ENCODE measurements at places on chromosomes 7 and 10.

- no peak for DNase-seq
These were observed 6.3 kb downstream of the HOXA4 start for GRCh38 chr7:27124096-27124901.

- DNase-seq: no peak
These were observed 56.8 kb downstream of the SDHAF3 start for GRCh38 chr7:97174303-97174702.

- DNase-seq: peak; percentile 35
These were observed 7.9 kb downstream of the MTURN start for GRCh38 chr7:30142710-30143109.

DNA sequence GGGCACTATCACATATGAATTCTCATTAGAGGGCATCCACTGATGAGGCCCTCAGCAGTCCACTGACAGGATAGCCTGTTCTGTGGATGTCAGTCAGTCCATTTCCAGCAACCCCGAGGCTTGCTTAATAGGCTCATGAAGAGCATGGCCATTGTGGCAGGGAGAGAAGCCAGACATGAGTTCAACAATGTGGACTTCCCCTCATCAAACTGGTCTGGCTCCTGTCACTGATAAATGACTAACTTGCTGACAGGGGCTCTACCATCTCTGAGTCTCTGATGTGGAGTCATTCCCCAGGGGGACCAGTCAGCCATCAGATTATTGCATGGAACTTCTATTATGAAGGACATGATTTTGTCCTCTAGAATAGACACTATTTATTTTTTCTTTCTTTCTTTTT, 19.8 kb upstream of the TRIL start:
- DNase-seq: no peak

DNA sequence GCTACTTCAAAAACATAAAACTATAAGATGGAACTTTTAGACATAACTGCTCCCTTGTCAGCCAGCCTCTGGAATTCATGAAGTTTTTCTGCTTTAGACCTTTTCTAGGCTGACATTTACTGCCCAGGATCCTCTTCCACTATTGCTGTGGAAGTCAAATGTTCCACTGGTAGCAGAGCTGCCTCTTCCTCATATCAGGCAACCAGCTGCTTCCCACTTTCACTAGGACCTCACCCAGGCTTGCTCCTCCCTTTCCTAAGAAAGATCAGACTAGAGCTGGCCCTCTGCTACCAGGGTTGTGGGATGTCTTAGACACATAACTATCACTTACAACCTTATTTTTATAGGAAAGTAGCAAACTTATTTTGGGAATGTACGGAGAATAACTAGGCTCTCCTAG, 121.5 kb downstream of the CTTNBP2 start:
- DNase-seq: no peak

DNA sequence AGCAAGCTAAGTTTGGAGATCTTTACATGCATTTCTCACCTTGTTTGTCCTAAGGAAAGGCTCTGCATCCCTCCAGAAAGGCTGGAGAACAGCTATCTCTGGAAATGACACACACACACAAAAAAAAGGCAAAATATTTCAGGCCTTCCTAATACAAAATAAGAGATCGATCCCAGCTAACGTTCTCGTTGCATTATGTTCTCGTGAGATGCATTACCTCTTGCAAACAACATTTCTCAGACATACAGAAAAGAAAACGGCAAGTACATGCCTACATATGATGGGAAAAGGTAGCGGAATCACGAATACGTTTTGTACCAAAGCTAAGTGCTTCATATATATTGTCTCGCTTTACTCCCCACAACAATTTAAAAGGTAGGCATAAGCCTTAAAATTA, 488 bp downstream of the MTERF1 start:
- DNase-seq: no peak

GRCh38 chr7:75650681-75651080, 88.1 kb downstream of the HIP1 start:
- no peak for DNase-seq

DNA sequence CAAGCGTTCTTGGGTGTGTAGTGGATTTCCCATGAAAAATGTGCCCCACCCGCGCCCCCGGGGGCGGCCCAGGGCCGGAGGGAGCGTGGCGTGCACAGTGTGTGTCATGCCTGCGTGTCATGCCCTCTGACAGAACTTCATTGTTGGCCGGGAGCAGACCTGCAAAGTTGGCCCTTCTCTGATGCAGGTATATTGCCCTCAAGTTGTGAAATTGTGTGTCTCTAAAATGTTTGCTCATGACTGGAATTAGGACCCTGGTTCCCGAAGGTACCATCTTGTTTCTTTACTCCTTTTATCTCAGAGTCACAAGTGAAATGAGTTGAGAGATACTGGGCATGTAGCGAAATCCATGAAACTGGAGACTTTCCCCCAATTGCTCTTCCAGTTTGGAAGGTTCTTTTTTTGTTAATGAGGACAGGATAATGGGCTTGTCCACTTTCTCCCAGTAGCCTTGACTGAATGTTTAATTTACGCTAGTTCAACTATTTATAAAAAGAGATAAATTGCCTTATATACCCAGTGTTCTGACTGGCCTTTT, 26.2 kb downstream of the ADK start:
- peak; percentile 65 for DNase-seq

GRCh38 chr10:121838931-121839330, 88.9 kb downstream of the ATE1 start:
- peak; percentile 41 for DNase-seq

DNA sequence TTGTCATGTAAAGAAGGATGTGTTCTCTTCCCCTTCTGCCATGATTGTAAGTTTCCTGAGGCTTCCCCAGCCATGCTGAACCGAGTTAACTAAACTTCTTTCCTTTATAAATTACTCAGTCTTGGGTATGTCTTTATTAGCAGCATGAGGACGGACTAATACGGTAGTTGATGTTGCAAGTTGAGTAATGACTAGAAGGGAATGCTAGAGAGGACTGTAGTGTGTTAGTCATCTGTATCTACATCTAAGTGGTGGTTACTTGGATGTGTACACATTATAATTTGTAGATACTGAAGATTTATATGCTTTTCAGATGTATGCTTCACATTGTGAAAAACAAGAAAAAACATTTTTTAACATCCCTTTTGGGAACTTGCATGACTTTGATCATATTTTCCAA, 244.6 kb downstream of the POLR1F start:
- no peak for DNase-seq

DNA sequence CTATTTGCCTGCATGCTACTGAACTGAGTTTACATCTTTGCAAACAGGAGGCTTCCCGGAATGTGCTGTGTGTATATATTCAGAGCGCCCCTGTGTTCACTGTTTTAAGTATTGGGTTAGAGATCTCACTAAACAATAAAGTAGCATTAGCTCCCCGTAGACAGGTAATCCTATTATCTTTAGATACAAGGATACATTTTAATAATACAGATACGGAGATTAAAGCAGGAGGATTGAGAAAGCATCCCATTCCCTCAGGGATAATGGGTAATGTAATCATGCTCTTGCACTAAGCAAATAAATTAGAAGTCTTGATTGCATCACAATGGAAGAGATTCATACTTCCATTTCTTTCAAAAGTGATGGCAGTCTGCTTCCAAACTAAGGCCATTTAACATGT, 809.0 kb downstream of the NRG3 start:
- DNase-seq: no peak

Measured in activated CD8-positive, alpha-beta memory T cell treated with anti-CD3 and anti-CD28 coated beads, Interleukin-2, amount 10 ng/mL, durations not matched to agents 7 days and 5 days (primary cell).